ENCODE measurements at places on chromosomes 2 and 18.

DNA sequence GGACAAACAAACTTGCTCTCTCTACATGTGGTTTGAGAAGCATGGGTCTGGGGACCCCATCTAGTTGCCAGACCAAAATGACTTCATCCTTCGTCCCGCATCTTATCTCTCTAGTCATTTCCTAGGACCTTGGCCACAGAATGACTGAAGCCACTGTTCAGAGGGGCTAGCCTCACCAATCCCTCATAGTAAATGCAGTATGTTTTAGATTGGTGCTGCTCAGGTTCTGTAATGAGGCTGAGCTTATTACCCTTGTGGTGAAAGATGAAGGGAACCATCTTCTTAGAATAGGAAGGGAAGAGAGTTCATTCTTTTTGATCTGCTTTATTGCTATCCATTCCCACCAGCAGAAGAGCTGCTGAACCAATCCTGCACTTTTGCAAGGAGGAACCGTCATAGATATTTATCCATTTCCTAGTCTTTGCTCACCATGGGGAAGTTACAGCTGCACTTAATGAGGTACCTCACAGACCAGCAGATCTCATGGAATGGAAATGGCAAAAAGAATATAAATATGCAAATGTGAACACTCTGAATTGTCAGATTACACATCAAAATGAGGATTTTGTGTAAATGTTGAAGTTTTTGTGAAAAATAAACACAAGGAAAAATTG, 436.7 kb downstream of the LPIN1 start:
- no peak for DNase-seq

DNA sequence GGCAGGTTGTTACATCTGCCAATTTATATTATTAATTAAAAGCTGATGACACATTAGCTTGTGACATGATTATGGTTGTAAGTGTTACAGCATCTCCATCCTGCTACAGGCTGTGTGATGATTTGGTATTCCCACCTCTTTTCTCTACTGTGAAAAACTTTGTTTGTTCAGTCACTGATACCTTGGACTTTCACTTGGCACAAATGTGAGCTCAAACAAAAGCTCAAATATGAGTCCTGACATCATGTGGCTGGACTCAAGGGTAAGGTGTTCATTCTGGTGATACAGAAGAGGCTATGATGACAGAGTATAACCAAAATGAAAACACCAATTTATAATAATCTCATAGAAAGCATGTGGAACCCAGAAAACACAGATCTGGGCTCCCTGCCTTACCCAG, 11.4 kb upstream of the IL36A start:
- DNase-seq = no peak

DNA sequence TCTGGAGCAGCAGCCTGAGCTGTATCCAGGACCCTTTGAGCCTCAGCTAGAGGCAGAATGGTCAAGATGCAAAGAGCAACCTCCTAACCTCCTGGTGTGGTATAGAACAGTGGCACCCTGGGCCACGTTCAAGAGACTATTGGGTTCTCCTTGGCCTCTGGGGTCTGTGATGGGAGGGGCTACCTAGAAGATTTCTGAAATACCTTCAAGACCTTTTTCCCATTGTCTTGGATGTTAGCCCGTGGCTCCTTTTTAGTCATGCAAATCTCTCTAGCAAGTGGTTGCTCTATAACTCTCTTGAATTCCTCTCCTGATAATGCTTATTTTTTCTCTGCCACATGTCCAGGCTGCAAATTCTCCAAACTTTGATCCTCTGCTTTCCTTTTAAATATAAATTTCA, 106.3 kb upstream of the SULT1C3 start:
- no peak for DNase-seq

- no peak for DNase-seq
Observed at GRCh38 chr2:134420920-134421319, 167.0 kb downstream of the MGAT5 start.

GRCh38 chr2:199606193-199606780, 148.5 kb upstream of the SATB2 start:
- DNase-seq = peak; percentile 13

GRCh38 chr2:3289526-3289925, 88.1 kb downstream of the EIPR1 start:
- DNase-seq = no peak

DNA sequence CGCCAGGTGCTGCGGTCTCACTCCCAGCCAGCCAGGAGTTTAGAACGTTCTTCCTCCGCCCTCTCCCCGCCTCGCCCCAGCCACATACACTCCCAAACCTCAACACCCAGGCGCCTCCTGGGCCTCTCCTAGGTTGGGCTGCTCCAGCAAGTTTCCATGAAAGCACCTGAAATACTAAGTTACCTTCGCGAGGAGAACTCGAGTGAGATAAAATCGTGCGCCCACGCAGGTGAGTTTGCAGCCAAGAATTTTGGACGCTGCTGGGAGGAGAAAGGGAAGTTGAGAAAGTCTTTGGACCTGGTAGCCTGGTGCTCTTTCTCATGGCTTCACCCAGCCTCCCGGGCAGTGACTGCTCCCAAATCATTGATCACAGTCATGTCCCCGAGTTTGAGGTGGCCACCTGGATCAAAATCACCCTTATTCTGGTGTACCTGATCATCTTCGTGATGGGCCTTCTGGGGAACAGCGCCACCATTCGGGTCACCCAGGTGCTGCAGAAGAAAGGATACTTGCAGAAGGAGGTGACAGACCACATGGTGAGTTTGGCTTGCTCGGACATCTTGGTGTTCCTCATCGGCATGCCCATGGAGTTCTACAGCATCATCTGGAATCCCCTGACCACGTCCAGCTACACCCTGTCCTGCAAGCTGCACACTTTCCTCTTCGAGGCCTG, at the start of gene GPR39:
GPR39 (plus strand) TSS at position 83 of the 673 bp plus-strand sequence.
- peak; percentile 30 for DNase-seq

- no peak for DNase-seq
Observed at GRCh38 chr2:15992457-15993231, 52.3 kb downstream of the MYCN start.

DNA sequence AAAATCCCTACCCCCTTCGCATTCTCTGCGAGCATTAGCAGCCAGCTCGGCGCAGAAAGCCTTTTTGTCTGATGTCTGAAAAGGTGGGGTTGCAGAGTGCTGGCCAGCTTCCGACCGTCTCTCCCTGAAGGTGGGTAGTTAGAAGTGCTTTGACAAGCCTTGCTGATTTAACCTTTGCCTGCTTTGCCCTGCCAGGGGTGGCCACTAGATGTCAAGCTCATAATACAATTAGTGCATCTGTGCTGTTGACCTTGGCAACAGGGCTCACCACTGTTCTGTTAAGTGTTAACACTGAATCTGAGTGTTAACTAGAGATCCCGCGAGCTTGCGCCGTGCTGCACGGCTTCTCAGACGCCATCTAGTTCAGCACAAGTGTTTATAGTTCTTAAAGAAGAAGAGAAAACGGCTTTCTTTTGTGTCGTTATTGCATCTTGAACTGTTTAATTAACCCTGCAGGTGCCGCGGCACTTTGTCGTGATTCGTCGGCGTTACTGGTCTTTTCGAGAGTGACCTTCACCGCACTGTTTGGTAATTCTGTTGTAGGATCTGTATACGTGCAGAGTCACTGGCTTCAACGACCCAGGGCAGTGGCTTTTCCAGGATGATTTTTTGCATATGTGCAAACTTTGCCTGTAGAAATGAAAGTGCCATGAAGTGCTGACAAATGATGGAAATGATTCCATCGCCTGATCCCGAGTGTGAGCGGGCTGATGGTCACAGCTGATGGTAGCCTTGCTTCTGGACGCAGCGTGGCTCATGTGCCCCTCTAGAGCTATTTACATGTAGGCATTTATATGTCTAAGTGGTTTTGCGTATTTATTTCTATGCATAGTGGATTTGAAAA, 5.5 kb downstream of the SALL3 start:
- DNase-seq = peak; percentile 27

GRCh38 chr2:151777487-151777886, 43.2 kb upstream of the NEB start:
- no peak for DNase-seq

GRCh38 chr2:195535911-195536522, 121.0 kb upstream of the SLC39A10 start:
- DNase-seq = no peak

DNA sequence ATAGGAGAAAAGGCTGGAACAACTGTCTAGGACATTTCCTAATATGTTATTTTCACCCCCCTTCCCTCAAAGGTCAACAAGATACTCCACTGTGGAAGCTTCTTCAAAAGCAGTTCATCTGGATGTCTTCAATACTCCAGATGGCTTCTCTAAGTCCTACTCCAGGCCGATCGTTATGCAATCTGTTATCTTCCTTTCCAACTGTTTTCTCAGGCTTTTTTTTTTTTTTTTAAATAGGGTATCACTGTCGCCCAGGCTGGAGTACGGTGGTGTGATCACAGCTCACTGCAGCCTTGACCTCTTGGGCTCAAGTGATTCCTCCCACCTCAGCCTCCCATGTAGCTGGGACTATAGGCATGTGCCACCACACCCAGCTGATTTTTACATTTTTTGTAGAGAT, 26.3 kb downstream of the ATP8B1 start:
- no peak for DNase-seq

- no peak for DNase-seq
Observed at GRCh38 chr2:29433128-29433527, 317.9 kb downstream of the CLIP4 start.

DNA sequence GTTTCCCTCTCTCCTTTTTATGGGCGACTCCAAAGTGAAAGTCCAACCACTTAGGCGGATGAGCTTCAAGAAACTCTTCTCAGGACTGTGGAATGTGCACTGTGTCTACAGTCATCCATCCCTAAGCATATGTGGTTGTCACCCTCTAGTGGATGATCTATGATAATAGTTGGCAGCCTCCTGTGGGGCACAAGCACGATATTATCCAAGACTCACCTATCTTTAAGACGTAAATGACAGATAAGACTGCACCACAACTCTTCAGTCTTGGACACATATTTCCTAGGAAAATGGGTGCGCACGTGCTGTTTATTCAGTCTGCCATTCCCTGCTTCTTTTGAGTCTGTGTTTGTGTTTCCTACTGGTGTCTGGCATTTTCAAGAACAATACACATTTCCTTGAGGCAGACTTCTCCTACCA, 145.5 kb upstream of the CTAGE1 start:
- DNase-seq = peak; percentile 93

DNA sequence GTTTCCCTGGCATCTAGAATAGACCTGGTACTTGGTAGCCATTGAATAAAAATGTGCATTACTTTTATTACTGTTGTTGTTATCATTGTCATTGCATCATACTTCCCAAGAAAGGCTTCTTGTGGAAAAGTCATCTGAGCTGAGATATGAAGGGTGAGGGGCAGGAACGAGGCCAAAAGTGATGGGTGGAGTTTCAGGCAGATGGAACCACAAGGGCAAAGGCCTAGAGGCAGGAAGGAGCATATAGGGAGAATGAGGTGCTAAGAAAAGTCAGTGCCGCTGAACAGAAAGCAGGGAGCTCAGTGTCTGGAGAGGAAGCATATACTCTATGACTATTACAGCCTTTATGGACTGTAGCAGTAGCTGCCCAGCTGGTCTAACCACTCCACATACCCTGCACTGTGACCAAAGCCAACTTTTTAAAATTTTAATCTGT, 219.3 kb downstream of the SPP2 start:
- peak; percentile 42 for DNase-seq

- no peak for DNase-seq
Observed at GRCh38 chr2:174011796-174012195, 46.6 kb upstream of the SP3 start.

- no peak for DNase-seq
Observed at GRCh38 chr18:74171910-74172606, 23.7 kb downstream of the TIMM21 start.

DNA sequence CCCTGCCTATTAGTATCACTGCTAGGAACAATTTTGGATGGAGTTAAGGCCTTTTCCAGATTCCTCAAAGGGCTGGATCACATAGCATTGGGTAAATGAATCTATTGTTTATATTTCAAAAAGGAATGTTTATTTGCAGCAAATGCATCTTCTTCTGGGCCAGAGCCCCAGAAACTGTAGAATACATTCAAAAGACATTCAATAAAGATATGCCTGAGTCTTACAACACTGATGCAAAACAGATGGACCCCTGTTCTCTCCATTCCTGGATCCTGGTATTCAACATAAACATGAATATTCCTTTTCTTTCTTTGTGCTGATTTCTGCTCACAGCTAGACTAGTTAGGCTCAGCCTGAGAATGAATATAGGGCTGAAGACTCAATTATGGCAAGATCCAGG, 227.2 kb upstream of the KLHL29 start:
- no peak for DNase-seq

DNA sequence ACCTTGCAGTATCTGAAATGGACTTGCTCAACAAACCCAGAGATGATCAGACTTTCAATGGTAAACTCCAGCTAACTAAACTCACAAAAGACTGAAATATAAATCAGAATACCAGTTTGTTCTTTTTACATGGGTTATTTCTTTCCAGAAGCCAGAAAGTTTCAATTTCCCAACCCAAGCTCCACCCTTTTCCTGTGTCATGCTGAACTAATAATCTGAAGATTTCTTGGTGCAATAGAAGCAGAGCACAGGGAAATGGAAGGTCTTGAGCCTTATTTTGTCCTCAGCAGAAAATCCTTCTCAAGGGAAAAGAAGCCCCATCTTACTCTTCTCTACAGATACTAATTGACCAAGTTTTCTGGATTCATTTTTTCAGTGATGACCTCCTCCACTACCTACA, 93.3 kb upstream of the PAPOLG start:
- DNase-seq = no peak

GRCh38 chr2:223043164-223043941, 8.6 kb upstream of the KCNE4 start:
- no peak for DNase-seq

DNA sequence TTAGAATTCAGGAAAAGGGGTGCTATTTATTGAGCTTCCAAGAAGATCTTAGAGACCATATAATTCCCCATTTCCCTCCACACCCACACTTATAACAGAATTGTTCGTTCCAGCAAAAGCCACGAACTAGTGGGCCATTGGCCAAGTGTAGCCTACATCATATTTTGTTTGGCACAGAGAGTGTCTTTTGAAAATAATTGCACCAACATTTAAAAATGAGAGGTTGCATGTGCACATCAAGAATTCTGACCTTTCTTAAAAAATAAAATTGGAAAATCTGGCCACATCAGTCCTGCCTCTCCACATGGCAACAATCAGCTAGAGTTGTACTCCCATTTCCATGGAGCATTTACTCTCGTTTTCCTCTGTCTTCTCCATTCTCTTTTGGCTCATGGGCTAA, 655.5 kb upstream of the FANCL start:
- DNase-seq = no peak

DNA sequence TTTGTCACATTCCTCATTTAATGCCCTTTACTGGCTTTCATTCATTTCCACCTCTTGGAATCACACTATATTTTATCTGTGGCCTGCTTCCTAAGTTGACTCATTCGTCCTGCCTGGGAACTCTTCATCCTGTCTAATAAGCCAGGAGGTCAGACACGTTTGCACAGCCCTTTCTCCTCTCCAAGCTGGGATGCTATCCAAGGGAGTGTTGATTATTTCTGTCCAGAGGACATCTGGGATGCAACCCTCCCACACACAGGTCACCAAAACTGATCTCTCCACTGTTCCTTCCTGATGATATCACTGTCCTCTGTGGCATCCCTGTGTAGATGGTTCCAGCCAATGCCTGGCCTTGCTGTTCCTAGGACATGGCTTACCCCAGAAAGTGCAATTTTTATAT, 79.8 kb upstream of the NOSTRIN start:
- DNase-seq = peak; percentile 20

- DNase-seq = no peak
Observed at GRCh38 chr2:221775096-221775495, 203.0 kb upstream of the EPHA4 start.

GRCh38 chr2:95275151-95275515, 884 bp downstream of the PROM2 start:
- no peak for DNase-seq
